GM12878 (cell line): ENCODE measurements at places on chromosomes 5 and 9. TPM values are rescaled to one million over a fixed set of nuclear protein-coding genes. Genes with fewer than 3 reads are reported as not detected.

Gene TEX48
- polyA plus RNA-seq, result not detected in 2 replicates

Gene GDA
- not detected in 2 replicates for polyA plus RNA-seq

Gene TMEM215
- not detected in 2 replicates for polyA plus RNA-seq

Gene SLC34A1
- 0.07 and 0.09 TPM in 2 replicates for polyA plus RNA-seq

Gene LRRC26
- 0.15 and 0.33 TPM in 2 replicates for polyA plus RNA-seq

Gene PRUNE2
- polyA plus RNA-seq, result 0.62 and 0.63 TPM in 2 replicates
